ENCODE measurements at places on chromosomes 1 and 21.

- DNase-seq, result peak; percentile 27
Observed at GRCh38 chr21:37665230-37666024, 250.8 kb downstream of the KCNJ6 start.

GRCh38 chr1:162554258-162554657, 7.3 kb upstream of the UAP1 start:
- DNase-seq, result no peak

DNA sequence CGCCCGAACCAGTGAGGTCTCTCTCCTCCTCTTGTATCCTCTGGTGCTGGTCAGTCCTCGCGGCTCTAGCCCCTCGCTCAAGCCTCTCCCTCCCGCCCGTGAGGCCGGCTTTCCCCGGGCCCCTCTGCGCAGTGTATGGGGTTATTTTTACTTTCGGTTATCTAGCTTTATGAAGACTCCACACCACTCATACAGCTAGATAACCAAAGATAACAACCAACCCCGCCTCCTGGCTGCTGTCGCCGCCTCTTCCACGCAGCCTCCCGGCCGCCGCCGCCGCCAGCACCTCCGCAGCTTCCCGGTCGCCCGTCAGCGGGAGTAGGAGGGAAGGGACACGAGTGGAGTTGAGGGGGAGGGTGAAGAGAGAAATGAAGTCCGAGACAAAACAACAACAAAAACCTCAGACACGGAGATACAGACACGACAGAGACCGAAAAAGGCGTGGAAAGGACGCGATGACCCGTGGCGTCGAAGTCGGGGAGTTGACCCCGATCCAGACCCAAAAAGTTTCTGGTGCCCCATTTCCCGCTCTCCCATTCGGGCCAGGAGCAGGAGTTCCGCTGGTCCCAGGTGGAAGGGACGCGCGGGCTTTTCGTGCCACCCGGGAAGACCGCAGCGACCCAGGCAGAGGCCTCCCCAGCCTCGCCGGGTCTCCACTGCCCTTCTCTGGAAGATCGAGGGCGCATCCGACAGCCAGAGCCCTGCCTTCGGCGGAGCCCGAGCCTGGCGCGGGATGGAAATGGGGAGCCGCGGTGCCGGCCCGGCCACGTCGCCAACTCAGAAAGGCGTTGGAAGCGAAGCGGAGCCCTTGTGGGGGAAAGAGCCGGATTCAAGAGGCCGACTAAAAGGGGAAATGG, 51.4 kb downstream of the RHBG start:
- no peak for DNase-seq

DNA sequence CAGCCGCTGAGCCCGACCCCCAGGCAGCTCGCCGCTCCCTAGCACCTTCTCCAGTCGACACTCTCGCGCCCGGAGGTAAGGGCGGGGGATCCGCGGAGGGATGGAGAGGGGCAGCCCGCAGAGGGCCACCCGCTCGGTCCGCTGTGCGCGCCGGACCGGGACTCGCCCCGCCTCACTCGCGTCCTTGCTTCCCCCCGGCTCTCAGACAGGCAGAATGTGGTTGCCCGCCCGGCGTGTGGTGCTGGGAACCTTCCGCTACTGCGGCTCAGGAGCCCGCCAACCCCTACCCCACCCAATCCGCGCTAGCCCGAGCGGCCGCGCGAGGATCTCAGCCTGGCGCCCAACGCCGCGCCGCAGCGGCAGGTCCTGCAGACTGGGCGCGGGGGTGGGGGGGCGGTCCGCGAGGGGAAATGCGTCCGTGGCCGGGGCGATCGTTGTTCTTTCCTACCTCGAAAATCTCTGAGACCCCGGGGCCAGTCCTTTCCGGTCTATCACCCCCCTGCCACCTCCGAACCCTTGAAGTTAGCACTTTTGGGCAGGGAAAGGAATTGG, 404 bp downstream of the LRRC8C start:
- no peak for DNase-seq

DNA sequence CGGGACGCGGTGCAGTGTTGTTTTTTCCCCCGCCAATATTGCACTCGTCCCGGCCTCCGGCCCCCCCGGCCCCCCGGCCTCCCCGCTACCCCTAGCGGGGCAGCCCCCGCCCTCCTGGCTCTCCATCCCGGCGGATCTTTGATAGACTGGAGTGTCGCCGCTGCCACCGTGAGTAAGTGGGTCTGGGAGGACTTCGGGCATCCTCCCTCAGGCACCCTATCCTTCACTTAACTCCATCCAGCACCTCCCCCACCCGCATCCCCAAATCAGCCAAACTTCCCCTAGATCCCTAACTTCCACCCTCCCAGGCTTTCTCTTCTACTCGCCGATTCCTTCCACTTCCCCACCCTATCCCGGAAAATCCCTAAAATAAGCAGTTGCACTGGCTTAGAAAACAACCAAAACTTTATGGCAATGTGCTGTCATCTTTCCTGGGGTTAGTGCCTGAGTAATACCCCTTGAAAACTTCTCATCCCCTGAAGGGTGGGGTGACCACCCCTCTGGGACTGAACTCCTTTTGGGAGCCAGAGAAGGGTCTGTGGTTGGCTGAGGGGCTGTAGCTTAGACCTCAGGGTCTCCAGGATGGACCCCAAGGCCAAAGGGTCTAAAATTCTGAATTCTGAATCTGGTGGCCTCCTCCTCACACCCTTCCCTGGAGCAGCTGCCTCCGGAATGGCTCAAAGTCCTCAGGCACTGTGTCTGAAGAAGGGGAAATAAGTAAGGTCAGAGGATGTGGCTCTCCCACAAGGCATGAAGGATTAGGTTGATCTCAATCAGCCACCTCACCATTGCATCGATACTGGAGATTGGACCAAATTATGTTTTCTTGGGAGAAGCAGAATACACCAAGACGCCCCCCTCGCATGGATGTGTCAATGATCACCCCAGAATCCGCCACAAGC, 12.2 kb downstream of the THBS3 start:
- no peak for DNase-seq

- DNase-seq, result no peak
Observed at GRCh38 chr1:177817937-177818875, 151.7 kb downstream of the SEC16B start.

- DNase-seq, result no peak
Observed at GRCh38 chr1:237119091-237119490, 77.1 kb downstream of the RYR2 start.

GRCh38 chr1:204659056-204659455, 26.5 kb downstream of the LRRN2 start:
- no peak for DNase-seq

- DNase-seq, result peak; percentile 69
Observed at GRCh38 chr1:33143176-33143575, 38.7 kb downstream of the TRIM62 start.

GRCh38 chr1:91803847-91804545, 82.0 kb downstream of the TGFBR3 start:
- DNase-seq, result no peak

GRCh38 chr1:163427279-163427678, 105.5 kb downstream of the NUF2 start:
- DNase-seq, result no peak

GRCh38 chr1:51738681-51739080, 121.8 kb downstream of the OSBPL9 start:
- DNase-seq, result no peak

DNA sequence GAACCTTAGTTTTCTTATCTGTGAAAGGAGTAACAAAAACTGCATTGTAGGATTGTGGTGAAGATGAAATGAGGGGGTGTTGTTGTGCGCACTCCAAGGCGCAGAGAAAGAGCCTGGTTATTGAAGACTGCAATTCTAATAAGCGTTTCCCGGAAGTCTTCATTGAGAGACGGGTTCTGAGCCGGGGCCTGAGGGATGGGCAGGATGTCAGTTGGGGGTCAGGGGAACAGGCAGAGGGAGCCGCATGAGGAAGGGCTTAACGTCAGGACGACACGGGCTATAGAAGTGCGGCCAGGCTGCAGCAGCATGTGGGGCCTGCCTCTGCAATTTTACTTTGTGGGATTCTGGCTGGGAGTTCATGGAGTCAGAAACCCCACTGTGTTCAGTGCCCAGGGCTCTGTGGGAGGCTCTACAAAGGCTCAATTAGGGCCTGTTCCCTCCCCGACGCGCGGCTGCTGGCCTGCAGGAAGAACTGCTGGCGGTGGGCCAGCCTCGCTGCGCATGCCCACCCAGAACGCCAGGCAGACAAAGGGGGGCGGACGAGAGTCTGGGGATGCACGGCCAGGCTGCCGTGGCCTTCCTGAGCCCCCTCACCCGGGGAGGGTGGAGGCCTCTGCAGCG, 20.7 kb downstream of the TRIM62 start:
- DNase-seq, result peak; percentile 64

GRCh38 chr1:171113382-171113781, 22.7 kb downstream of the FMO3 start:
- no peak for DNase-seq

DNA sequence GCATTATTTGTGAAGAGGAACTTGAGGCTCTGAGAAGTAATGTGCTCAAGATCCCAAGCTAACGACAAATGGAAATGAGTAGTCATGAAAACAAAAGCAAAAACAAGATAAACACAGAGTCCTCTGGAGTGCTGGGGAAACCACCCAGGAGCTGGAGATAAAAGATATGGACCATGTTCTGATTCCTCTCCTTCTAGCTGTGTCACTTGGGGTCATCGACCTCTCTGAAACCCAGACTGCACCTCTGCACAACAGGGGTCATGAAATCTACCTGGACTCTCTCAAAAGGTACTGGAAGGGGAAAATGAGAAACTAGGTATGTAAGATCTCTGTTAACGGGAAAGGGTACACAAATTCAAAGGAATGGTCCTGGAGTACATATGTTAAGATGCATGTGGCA, 6.5 kb downstream of the PGLYRP4 start:
- DNase-seq, result no peak

DNA sequence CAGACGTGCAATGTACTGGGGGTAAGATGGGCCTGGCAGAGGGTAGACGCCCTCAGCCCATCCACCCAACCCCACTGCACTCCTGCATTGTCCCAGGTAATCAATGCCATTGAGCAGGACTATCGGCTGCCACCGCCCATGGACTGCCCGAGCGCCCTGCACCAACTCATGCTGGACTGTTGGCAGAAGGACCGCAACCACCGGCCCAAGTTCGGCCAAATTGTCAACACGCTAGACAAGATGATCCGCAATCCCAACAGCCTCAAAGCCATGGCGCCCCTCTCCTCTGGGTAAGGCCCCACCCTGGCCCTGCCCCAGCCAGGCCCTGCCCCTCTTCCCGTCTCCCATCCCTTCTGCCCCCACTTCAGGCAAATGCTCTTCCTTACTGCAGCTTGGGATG, 62.4 kb downstream of the LACTBL1 start:
- DNase-seq, result no peak

- no peak for DNase-seq
Observed at GRCh38 chr1:2976180-2976562, 45.1 kb upstream of the ACTRT2 start.

DNA sequence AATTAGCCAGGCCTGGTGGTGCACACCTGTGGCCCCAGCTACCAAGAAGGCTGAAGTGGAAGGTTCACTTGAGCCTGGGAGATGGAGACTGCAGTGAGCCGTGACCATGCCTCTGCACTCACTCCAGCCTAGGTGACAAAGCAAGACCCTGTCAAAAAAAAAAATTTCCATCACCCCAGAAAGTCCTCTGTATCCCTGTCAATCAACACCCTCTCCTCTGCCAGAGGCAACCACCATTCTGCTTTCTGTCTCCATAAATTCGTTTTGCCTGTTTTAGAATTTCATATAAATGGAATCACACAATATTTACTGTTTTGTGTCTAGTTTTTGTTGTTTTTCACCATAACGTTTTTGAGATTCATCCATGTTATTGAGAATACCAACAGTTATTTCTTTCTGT, 141.6 kb upstream of the SLC45A1 start:
- no peak for DNase-seq

- DNase-seq, result no peak
Observed at GRCh38 chr1:111417755-111418154, 9.8 kb downstream of the OVGP1 start.

DNA sequence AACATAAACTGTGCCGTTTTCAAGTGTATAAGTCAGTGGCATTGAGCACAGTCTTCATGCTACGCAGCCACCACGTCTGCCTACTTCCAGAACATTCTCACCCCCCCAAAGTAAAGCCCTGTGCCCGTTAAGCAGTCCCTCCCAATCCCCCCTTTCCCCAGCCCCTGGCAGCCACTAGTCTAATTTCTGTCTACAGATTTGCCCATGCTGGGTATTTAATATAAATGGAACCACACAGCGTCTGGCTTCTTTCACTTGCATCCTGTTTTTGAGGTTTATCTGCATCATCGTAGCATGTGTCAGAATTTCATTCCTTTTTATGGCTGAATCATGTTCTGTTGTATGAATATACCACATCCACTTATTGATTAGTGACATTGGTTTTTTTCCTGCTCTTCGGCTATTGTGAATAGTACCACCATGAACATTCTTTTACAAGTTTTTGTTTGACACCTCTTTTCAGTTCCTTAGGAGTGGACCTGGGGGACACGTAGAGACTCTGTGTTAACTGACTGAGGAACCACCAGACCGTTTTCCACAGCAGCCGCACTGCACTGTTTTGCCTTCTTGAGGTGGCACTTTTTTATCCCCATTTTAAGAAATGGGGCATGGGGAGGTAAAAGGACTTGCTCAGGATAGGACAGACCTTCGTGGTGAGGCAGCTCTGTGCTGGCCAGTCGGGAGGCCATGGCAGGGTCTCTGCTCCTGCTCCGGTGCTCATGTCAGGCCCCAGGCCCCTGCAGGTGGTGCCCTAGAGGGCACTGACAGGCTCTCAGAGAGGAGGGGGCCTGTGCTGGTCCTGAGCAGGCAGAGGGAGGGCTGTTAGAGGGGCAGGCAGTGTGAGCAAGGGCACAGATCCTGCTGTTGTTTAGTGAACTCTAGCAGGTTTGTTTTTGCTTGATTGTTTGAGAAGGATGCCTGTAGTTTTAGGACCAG, 123.8 kb downstream of the PCBP3 start:
- DNase-seq, result peak; percentile 7

DNA sequence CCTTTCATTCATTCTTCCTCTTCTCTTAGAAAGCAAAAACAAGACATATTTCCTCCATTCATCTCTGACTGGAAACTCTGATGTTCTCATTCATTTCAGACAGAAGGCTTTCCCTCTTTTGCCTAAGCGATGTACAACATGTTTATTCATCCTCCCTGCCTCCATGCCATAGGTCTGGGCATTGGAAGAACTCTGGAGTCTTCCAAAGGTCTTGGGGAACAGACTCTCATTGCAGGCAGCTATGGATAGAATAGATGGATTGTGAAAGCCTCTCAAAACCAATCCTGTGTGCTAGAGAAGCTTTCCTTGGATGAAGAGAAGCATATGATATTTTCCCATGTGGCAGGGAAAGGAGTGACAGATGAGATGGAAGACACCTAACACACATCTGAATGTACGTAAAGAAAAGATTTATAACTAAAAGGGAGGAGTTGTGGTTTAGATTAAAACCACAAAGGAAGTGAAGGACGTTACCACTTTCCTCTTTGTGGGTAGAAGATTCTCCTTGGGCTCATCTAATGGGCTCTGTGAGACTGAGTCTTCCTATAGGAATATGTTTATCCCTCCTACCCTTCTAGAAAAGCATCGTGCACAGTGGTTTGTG, 38.7 kb downstream of the BCL9 start:
- no peak for DNase-seq

- DNase-seq, result no peak
Observed at GRCh38 chr21:37223804-37224345, 43.3 kb downstream of the VPS26C start.

Data from skin of body (tissue), 3 donors.